Stimulated activated CD4-positive, alpha-beta T cell treated with anti-CD3 and anti-CD28 coated beads, Interleukin-15, amount 100 ng/mL, for 1 hour (primary cell): ENCODE measurements at places on chromosomes 5 and 9.

GRCh38 chr5:1933364-1934055, 50.8 kb upstream of the IRX4 start:
- no peak for DNase-seq

DNA sequence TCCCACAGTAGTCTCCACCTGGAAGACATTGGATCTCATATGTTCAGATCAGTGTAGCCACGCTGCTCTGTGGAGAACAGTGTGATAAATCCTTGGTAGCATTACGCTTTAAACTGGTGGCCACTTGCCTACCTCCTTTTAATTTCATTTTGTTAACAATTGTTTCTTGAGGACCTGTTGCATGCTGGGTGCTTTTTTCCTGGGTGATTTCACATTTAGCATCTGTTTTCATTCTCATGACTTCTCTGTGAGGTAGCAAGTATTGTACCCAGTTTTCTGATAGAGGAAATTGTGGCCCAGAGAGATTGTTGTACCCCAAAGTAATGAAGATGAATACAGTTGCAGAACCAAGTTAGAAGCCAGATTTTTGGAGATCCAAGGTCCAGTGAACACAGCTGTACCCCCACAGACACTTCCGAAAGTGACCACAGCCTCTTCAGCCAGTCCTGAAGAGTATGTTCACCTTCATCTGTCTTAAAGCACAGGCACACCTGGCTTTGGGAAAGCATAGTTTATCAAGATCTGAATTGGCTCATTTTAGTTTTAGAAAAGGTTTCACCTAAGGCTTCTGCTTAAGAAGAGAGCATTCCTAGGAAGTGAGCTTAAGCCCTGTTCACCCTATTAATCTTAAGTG, 75.2 kb downstream of the F2RL2 start:
- no peak for DNase-seq

DNA sequence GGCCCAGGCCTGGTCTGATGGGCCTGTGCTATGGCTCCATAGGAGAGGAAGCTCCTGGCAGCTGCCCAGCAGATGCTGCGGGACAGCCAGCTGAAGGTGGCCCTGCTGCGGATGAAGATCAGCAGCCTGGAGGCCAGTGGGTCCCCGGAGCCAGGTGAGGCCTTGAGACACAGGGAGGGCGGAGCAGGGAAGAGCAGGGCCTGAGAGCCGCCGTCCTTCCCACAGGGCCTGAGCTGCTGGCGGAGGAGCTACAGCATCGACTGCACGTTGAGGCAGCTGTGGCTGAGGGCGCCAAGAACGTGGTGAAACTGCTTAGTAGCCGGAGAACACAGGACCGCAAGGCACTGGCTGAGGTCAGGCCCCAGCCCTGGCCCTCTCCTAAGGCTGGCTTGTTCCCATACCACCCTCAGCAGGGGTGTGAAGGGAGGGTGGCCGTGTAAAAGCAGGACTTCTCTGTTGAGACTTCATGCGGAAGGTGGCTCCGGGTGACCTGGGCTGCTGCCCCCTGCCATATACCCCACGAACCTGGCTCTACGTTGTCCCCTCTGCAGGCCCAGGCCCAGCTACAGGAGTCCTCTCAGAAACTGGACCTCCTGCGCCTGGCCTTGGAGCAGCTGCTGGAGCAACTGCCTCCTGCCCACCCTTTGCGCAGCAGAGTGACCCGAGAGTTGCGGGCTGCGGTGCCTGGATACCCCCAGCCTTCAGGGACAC, 4.5 kb downstream of the PKN3 start:
- DNase-seq = no peak

DNA sequence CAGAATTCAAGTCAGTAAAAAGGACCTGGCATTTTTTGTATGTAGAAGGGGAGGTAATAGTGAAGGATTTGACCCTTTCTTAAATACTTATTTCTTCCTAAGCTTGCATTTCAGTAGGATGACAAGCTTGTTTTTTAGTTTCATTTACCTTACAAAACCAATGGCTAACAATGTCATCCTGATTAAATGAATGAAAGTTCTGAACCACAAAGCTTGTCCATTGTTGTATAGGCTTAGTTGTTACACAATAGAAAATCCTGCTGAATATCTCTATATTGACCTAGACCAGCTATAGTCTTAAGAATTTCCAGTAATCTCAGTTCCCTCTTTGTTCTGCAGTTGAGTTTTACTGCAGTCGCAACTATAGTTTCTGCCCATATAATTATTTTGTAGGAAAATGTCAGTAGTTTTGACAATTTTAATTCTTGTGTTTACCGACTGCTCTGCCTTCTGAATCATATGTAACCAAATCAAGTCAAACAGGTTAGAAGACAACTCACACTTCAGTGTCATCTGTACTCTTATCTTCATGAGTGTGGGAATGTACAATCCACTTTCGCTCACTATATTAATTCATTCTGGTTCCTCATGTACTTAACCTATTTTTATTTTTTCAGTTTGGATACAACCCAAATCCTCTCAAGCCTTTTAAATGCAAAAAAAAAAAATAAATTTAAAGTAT, 195.7 kb downstream of the CD180 start:
- DNase-seq = no peak

- DNase-seq = no peak
Measured at GRCh38 chr5:116478491-116478890, 96.1 kb downstream of the SEMA6A start.

GRCh38 chr9:84397822-84398221, 57.3 kb upstream of the SLC28A3 start:
- DNase-seq = no peak

DNA sequence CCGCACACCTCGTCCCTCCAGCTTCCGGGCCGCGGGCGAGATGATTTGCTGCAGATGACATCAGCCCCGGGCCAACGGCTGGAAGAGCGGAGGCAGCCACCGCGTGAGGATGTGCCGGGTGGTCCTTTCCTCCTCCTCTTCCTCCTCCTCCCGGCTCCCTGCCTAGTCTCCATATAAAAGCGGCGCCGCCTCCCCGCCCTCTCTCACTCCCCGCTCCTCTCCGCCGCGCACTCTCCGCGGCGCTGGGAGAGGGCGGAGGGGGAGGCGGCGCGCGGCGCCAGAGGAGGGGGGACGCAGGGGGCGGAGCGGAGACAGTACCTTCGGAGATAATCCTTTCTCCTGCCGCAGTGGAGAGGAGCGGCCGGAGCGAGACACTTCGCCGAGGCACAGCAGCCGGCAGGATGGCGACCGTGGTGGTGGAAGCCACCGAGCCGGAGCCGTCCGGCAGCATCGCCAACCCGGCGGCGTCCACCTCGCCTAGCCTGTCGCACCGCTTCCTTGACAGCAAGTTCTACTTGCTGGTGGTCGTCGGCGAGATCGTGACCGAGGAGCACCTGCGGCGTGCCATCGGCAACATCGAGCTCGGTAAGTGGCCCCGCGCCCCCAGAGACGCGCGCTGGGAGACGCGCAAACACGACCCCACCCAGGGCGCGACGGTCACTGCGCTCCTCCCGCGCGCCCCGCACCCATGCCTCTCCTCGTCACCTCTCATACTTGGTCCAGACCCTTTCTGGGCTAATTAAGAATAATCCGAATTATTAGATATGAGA, at the start of gene MAP1B:
Gene MAP1B, plus strand, starts transcription at position 345 of the 770 bp plus-strand sequence. Its CDS starts 57 bp downstream, at position 402.
- DNase-seq = no peak

DNA sequence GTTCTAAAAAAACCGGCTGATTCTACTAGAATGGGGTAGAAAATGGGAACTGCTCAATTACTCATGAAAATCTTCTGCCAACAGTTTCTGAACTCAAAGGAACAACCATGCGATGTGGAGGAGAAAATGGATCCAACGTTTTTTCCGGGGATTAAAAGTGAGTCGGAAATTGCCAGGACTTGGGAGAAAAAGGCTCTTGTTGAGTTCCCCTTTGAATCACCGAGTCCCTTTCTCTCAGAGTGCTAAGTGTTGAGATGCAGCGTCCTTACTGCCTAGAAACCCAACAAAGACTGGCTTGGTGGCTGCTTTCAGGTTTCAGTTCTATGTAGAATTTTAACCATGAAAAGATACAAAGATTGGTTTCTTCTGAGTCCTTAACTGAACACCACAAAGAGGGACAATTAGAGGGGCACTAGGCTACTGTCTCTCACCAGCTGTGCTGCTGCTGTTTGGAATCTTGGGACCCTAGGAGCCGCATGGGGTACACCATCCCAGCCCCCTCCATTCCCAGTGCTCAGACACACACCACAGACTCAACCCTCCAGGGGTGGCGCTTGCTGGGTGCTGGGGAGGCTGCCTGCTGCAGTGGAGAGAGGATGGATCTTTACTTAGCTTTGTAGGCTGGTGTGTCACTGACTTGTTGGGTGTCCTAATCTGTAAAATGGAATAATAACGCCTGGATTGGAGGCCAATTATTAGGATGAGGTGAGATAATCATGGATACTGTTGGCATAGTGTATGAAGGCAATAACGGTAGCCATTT, 21.5 kb upstream of the NEUROG1 start:
- no peak for DNase-seq

DNA sequence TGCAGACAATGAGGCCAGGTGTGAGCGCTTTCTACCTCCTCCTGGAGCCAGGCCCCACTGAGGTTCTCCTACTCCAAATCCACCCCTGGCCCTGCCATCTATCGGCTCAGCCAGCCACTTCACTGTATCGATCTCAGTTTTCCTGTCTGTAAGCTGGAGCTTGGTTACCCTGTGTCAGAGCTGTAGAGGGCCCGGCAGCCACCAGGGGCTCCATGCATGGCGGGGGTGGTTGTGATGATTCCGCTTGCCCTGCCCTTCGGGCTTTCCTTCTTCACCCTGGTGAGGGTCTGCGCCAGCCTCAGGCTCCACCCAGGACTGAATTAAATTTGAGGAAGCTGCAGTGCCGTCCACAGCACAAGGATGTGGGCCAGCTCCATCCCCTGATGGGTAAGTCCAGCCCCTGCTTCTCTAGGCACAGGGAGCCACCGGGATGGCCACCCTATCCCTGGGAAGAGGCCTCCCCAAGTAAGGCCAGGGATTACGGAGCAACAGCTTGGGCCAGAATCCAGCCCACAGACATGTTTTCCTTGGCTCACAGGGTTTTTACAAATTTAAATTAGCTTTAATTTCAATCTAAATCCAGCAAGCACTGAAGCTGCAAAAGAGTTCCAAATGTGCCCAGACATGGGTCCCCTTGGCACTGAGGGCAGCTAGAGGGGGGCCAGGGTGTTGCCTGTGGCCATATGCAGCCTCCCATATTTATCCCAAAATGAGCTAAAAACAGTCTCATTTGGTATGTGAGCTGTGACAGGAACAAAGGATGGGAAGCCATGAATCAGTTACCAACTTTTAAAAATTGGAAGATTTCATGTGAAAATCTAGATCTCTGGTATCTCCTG, 89.1 kb upstream of the FBXW11 start:
- DNase-seq = no peak

DNA sequence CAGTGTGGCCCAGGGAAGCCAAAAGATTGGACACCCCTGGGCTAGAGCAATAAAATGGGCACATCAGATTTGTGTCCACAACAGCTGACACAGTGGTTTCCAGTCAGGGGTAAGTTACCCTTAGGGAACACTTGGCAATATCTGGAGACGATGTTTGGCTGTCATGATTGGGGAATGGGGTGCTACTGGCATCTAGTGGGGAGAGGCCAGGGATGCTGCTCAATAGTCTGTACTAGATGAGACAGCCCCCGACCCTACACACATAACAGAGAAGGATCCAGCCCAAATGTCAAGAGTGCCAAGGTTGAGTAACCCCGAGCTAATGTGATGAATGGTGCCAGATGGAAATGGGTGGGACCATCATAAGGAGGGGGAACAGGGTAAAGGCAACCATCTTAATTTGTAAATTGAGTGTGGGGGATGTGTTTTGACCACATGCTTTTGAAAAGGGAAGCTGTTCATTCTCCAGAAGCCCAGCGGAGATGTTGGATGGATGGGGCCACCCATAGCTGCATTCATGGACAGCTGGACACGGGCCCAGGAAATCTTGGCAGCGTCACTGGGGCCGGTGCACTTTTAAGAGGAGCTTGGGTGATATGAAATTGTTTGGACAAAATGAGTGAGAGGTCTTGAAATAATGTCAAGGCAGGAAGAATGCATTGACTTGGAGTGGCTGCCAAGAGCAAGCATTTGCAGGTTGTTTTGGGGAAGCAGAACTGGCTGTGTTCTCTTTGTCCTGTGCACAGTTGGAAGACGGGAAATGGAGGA, 33.4 kb downstream of the SYK start:
- no peak for DNase-seq

GRCh38 chr9:126650404-126651341, 36.9 kb downstream of the LMX1B start:
- DNase-seq = no peak

- no peak for DNase-seq
Measured at GRCh38 chr5:73816656-73817420, 190.8 kb downstream of the ARHGEF28 start.

- no peak for DNase-seq
Measured at GRCh38 chr9:37392272-37392671, 30.2 kb upstream of the GRHPR start.

DNA sequence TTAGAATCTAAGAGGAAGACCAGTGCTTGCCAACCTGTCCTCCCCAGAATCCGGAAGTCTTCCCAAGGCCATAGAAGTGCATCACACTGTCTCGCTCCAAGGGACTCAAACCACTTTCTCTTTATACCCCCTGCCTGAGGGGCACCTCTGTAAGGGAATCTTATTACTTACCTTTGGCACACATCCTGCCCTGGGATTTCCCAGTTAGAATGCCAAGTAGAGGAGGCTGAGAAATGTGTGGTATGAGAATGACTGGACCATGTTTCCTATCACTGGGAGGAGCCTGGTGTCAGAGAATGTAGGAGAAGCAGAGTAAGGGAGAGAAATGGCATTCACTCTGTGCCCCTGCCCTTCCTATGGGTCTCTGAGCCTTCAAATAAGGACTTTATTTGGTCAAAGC, 85.8 kb downstream of the AOPEP start:
- DNase-seq = no peak

DNA sequence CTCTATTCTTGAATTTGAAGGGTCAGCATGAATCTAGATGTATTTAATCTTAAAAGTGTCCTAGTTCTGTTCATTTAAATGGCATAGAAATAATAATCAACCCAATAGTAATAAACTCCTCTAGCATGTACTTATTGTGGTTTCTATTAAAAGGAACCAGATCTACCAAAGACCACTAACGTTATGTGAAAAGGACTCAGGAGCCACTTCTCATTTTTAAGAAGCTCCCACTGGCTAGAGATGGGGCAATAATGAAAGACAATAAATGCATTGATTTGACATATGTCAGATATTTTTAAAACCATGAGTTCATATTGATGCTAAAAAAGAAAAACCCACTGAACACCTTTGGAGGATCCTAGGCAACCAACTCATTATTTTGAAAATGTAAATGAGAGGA, 191.9 kb downstream of the ATP10B start:
- DNase-seq = no peak

GRCh38 chr9:100298378-100298777, 54.4 kb downstream of the TEX10 start:
- DNase-seq = no peak

DNA sequence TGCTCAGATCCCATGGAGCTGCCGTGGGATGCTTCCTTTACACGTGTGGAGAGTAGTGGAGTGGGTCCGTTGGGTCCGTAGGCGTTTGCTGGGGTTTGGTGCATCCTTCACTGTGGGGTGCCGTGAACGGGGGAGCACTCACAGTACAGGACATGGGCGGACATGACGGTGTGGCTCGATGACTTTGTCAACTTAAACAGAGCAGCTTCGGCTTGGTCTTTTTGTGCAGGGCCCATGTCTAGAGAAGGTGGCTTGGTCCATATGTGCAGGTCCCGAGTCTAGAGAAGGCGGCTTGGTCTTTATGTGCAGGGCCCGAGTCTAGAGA, 26.4 kb upstream of the EXOC3 start:
- no peak for DNase-seq
